ENCODE measurements at places on chromosomes 12 and 14. TPM values are rescaled to one million over a fixed set of nuclear protein-coding genes. Genes with fewer than 3 reads are reported as not detected.

Gene SERPINA12
- total RNA-seq: 0.05 TPM

Gene BCL11B
- total RNA-seq: 55.5 TPM

Gene NANOG
- 0.05 TPM for total RNA-seq

Gene DPPA3
- 0.19 TPM for total RNA-seq

Gene MIPOL1
- total RNA-seq: 2.5 TPM

Gene KRT77
- 0.66 TPM for total RNA-seq

Gene BORCS5
- total RNA-seq: 6.0 TPM

Gene PXMP2
- 50.1 TPM for total RNA-seq

DNA sequence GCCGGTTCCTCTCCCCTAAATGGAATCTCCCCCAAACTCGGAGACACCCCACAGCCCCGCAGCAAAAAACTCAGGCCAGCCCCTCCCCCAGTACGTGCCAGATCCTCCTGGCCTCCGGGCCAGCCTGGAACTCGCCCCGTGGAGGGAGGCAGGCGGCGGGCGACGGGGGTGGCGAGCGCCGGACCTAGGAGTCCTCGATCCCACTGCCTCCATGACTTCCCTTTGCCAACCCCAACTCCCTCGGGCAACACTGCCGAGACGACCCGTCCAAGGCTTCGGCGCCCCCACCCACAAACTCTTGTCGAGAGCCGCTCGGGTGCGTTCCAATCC, 400 bp downstream of the ADCY6 start:
- DNase-seq: no peak

DNA sequence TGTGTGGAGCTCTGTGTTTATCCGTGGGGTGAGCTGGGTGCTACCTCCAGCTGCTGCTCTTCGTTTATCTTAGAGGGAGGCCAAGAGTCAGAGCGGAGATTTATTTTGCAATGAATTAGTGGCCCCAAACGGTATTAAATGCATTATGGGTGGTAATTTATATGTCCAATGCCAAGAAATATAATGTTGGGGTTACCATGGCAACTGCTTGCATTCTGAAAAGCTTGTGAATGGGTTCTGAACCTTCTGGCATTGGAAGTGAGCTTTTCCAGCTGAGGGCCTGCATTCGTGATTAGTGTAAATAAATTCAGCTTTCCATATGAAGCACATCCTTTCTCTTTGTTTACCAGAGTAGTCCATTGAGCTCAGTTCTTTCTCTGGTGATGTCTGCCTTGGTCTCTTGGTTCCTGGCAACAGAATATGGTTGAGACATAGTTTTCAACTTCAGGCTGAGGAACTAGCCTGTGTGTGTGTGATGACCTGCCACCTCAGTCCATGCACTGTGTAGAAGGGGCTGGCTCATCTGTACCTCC, 51.8 kb downstream of the TRAF3 start:
- no peak for DNase-seq

GRCh38 chr14:101960225-101960624, 4.1 kb upstream of the DYNC1H1 start:
- no peak for DNase-seq

DNA sequence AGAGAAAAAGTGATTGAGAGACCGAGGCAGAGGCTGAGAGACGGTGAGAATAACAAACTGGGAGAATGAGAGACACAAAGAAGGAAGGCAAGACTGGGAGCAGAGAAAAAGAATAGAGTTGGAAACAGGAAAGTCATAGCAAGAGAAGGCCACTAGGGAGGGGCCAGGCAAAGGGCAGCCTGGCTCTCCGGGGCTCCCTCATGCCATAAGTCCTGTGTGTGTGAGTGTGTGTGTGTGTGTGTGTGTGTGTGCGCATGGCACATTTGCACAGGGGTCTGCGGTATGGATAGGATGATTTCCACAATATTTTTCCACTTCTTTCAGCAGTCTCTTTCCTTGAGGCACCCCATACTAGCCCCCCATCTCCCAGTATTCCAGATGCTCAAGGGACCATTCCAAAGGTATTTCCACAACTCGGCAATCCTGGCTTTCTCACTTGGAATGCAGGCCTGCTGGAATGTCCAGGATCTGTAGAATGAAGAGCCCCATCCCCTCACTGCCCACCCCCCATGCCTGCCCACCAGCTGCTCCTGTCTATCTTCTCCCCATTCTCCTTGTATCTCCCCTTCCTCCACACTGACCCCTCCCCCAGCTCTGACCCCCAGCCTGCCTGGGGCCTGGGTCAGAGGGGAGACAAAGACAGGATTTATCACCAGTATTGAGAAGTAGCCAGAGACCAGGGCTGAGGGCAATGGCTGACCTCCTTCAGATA, 9.0 kb downstream of the GPR84 start:
- DNase-seq: no peak

- DNase-seq: no peak
These were observed 278.3 kb downstream of the AKAP6 start for GRCh38 chr14:32607399-32607798.

- DNase-seq: no peak
These were observed 11.0 kb upstream of the RPS6KL1 start for GRCh38 chr14:74934041-74934440.

- DNase-seq: no peak
These were observed 45.4 kb downstream of the PPP4R3A start for GRCh38 chr14:91464615-91465205.

DNA sequence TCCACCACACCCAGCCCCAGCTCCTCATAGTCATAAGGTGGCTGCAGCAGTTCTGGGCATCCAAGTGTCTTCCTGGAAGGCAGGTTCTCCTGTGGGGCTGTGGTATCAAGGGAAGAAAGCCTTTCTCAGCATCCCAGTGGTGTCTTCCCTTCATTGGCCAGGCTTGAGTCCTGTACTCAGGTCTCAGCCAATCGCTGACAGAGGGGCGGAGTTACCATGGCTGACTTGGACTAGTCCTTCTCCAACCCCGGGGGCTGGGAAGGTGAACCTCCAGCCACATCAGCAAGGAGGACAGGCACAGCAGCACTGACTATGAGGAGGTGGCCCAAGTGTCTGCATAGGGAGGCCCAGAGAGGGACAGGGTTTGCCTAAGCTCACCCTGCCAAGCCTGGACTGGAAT, 64.0 kb upstream of the SLC24A4 start:
- no peak for DNase-seq

GRCh38 chr14:94292872-94293577, at the start of gene SERPINA10:
SERPINA10 (minus strand) TSS chr14:94293268; CDS start chr14:94290593, 2,675 bp downstream.
- no peak for DNase-seq

DNA sequence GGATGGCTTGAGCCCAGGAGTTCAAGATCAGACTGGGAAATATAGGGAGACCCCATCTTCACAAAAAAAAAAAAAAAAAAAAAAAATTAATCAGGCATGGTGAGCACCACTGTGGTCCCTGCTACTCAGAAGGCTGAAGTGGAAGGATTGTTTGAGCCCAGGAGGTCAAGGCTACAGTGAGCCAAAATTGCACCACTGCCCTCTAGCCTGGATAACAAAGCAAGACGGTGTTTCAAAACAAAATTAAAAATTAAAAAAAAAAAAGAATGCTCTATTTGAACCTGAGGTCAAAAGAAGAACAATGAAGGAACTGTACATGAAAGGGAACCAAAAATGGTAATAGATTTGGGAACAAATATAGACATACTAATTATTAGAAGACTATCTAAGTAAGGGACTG, 40.4 kb downstream of the BMP4 start:
- DNase-seq: no peak

DNA sequence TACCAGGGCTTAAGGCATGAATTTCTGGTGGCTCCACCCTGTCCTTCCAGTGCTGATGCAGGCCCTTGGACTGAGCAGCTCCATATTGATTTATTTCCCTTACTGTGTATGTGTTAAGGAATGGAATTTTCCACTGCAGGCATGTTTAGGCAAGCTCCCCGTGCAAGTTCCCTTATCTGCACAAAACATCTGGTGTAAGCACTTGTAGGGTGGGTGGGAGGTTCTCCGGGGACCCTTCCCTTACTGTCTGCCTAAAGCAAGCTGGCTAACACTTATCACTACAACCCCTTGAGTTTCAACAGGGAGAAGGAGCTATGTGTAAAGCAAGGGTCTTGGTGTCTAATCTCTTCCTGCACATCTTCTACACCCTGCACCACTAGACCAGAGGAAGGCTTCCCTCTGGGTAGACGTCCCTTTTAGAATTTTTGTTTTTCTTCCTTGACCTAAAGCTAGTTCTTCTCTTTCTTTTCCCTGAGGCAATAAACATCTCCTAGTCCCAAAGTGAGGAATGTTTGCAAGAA, 22.0 kb upstream of the DRAM1 start:
- DNase-seq: no peak
